ENCODE measurements at places on chromosomes 2 and 18.

- DNase-seq, result no peak
Measured at GRCh38 chr2:120964819-120965218, 229.2 kb downstream of the GLI2 start.

DNA sequence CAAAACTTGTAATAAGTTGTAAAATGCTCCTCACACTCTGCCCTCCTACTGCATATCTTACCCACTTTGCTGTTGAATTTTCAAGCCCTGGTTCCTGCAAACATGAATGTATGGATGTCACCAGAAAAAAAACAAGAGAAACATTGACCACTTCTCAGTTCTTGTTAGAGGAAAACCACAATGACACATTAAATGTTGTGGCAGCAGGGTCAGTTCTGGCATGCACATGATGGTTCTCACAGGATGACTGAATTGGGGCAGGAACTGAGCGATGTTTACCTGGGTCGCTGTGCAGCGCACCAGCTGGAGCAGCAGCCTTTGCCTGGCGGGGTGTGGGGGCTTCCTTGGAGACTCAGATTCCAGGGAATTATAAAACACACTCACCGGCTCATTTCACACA, 14.0 kb upstream of the PRKCE start:
- DNase-seq, result no peak

- no peak for DNase-seq
Measured at GRCh38 chr2:231672617-231673347, 35.5 kb upstream of the PTMA start.

- no peak for DNase-seq
Measured at GRCh38 chr2:237299906-237300305, 114.1 kb downstream of the COL6A3 start.

DNA sequence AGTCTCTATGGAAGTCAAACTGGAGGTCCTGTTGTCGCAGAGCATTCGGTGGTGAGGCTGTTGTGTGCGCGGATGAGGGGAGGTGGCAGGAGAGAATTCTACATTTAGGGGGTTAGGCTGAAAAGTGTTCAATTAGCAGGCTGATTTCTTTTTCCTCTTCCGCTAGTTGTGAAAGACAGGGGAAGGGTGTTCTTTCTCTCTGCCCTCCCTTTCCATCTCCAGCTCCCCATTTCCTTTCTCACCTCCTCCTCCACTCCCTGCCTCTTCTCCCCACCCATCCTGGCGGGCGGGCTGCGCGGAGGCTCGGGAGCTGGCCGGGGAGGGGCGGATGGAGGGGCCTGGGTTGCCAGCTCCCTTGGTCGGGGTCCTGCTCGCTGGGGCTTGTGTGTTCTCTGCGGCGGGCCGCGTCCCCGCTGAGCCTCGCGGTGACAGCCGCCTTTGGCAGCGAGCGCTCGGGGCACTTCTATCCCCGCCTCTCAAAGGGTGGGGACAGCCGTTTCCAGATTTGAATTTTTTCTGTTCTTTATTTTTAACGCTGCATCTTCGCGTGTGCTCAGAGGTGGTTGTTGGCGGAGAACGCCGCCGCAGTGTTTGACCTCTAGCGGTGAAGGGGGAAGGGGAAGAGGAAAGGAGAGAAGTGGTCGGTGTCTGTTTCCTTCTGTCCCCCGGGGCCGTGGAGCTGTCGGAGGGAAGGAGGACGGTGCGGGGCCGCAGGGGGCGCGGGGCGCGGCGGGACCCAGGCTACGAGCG, 3.6 kb downstream of the SOX11 start:
- no peak for DNase-seq

GRCh38 chr18:27473318-27473717, 288.2 kb upstream of the CHST9 start:
- no peak for DNase-seq

- no peak for DNase-seq
Measured at GRCh38 chr2:62736899-62737559, 31.5 kb downstream of the EHBP1 start.

GRCh38 chr18:67134911-67135310, 381.6 kb downstream of the DSEL start:
- DNase-seq, result no peak

DNA sequence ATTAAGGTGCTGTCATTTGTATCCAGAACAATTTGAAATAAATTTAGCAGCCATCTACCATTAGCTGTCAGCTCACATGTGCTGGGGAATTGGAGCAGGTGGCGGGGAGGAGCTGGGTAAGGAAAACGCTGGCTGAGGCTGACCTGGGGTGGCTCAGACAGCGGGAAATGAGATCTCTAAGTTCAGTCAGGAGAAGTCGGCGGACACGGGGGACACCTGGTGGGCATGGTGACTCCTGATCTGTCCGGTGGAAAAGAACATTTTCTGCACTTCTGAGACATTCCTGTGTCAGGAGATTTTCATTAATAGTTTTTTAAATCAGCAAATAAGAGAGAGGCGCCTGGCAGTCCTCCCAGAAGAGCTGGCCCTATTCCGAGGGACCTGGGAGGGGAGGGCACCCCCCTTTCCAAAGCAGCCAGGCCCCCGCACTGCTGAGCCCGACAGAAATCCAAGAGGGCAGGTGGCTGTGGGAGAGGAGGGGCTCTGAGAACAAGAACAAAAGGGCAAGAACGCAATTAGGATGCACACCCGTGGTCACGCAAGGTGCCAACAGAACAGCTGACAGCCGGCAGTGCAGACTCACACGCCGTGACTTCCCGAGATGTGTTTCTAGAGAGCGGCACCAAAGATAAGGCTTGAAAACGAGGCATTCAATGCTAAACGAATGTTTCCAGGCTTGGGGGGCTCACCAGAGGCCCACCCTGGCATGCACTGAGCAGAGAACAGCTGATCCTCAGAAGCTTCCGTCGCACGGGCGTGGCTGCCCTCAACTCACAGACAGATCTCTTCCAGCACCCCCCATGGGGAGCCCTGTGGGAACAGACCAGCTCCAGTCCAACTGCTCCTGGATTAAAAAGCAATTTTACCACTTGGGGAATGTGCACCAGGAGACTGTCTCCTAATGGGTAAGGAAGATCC, 26.4 kb downstream of the SLC66A2 start:
- no peak for DNase-seq

GRCh38 chr2:7691961-7692656, 774.9 kb downstream of the RNF144A start:
- no peak for DNase-seq

GRCh38 chr2:7358865-7359447, 441.7 kb downstream of the RNF144A start:
- no peak for DNase-seq

DNA sequence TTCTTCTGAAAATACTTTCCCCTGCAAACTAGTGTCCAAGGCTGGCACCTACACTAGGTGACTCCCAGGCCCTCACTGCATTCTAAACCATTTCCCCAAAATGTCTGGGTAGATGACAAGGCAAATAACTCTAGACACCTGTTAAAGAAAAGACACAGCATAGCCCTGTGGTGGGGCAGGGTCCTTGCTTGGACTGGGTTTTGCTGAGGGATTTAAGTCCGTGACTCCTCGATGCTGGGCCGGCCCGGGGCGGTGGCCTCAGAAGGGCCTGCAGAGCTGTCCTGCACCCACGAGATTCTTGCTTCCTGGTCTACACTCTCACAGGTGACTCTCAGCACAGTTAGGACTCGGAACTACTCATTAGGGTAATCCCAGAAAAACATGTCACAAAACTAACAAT, 55.2 kb downstream of the MBP start:
- DNase-seq, result no peak

DNA sequence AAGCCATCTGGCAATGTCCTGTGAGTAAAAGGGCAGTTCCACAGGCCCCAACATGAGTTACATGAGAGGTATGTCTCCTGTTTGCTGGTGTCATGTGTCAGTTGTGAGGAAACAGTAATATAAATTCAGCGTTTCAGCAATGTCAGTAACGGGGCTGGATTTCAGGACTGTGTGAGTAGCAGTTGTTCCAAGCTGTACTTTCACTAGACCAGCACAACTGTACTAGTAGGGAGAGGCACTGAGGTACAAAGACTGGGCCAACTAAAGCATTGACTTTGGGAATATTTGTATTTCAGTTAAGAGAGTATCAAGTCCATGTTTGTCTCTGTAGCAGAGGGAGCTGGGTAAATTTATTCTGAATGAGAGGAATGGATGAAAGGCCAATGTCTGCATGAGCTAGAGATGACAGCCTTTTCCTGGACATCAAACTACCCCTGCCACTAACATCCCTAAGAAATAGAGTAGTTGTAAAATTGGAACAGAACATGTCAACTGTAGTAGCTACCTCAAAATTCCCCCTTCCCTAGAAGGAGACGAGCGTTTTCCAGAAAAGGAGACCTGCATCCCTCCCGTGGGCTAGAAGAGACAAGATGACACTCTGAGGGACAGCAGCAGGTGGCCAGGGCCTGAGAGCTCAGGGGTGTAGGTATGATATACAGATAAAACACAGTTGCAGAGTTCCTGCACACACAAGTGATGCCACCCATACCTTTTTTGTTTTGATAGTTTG, 24.4 kb downstream of the EIF4E2 start:
- no peak for DNase-seq

DNA sequence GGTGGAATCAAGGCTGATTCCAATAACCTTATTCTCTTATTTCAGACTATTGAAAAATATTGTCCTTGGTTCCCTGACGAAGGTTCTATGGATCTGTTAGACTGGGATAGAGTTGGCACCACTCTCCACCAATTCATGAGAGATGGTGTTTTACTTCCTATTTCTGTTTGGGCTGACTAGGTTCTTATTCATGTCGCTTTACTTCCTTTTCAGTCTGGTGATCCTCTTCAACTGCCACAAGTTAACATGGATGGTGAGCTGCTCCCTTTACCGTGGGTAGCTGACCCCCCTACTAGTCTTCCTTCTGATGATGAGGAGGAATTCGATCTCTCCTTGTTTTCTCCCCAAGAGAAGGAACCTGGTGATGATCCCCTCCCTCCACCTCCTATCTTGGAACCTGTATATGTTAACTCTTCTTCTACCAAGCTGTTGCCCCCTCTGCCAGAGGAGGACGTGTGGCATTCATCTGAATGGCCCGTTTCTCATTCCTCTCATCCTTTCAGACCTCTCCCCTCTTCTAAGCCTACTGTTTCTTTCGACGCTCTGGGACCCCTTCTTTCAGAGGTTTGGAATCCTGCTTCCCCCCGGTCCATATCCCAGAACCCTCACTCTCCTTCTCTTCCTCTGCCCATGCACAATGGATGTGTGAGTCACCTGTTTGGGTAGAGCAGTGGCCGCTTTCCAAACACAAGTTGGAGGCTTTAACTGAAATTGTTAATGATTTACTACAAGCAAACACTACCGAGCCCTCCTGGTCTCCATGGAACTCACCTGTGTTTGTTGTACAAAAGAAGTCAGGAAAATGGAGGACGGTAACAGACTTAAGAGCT, 13.5 kb upstream of the CNOT11 start:
- no peak for DNase-seq

- DNase-seq, result no peak
Measured at GRCh38 chr2:40914666-40915065, 462.8 kb upstream of the SLC8A1 start.

DNA sequence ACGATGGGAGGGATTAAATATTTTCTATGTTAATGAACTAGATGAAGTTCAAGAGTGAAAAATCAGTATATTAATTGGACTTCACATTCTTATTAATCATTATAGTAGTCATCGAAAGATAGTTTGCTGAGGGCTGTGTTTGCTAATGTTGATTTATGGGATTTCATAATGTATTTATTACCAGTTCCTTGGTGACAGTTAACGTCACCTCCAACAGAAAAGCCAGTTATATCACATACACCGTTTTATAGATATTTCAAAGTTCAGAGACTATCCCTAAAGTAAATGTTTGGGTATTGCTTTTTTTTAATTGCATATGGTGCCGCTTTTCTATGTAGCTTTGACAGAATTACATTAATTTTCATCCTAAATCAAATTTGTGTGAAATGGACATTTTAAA, 49.4 kb upstream of the SP5 start:
- DNase-seq, result no peak

DNA sequence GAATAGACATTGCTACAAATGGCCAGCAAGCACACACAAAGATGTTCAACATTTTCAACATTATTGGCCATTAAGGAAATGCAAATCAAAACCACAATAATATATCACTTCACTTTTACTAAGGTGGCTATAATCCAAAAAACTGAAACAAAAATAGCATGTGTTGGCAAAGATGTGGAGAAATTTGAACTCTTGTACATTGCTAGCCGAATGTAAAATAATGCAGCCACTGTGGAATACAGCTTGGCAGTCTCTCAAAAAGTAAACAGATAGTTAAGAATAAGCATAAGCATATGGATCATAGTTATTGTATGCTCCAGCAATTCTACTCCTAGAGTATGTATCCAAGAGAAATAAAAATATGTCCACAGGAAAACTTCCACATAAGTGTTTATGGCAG, 192.5 kb downstream of the EN1 start:
- DNase-seq, result no peak

DNA sequence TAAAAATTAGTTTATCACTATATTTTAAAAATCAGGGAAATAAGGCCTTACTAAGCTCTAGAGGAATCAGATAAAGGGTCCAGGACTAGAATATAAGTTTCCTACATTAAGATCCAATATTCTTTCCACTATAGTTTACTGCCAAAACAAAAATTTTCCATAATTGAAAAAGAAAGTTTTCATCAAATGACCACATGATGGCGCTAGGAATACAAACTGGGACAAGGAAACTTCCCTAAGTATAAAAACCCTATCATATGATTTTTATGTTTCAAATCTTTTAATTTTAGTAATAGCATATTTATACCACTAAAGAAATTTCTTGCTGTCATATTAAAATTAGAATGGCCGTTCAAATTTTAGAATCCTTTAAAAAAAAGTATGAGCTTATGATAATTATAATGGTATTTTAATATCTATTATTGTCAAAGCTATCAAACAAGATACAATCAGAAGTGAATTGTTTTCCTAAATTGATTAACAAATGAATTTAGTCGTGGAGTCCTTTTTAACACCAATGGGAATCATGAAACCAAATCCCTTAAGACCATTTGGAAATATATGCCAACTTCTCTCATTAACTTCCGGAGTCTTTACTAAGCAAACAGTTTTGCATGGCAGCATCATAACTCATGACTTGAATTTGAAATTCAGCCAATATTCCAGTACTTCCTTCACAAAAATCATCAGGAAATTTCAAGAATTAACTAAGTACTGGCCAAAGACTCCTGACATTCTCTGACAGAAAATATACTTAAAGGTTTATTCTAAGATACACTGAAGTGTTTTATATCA, 70.3 kb downstream of the SCN1A start:
- DNase-seq, result no peak
